Muscle of back (tissue), 13 donors: ENCODE measurements at places on chromosomes 6 and 20. TPM values are rescaled to one million over a fixed set of nuclear protein-coding genes. Genes with fewer than 3 reads are reported as not detected.

GRCh38 chr6:165863801-165864200 is 200.8 kb upstream of the PDE10A start:
- no peak for DNase-seq

DNA sequence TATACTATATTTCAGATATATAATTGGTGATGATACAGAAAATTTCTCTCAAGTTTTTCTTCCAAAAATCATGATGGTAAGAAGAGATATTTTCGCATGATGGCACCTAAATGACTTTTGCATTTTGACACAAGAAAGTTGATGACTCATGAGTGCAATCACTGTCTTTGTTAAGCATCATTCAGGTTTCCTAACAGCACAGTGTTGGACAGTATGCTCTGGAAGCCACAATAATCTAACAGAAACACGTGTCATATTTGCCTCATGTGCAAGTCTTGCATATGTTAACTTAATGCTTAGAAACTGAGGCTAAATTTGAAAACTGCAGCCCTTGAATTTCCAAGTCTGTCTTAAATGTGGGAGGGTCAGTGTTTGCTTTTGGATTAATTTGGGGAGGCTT is 533.5 kb downstream of the LMBRD1 start:
- no peak for DNase-seq

DNA sequence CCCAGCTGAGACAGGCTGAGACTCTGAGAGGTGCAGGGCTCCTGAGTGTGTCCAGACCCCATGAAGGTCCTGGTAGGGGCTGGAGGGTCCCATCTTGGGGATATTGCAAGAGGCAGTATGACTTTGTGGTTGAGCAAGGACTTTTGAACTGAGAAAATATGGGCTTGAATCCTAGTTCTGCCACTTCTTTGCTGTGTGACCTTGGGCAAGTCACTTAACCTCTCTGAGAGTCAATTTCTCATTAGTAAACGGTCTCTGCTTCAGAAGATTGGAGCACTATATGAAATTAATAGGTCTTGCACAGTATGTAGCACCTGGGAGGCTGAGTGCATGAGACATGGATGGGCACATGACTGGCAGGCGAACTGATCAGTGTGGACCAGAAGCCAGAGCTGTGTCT is 42.7 kb downstream of the TFEB start:
- no peak for DNase-seq

GRCh38 chr20:46050444-46050843 is 21.4 kb downstream of the SLC12A5 start:
- DNase-seq, result no peak

DNA sequence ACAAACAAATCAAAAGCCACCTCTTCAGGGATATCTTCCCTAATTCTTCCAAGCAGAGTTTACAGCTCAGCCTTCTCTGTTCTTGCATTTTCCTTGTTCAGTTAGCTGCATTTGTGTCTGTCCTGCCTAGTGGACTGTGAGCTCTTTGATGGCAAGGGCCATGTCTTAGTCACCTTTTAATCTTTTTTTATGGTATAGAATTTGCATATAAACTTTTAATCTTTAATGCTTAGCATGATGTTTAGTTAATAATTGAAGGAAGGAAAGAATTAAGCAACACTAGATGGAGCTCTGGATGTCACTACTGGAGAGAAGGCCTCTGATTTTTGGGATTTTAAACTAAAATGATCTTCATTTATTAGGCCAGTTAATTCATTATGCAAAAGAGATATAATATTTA is 12.1 kb downstream of the PPP2R5D start:
- no peak for DNase-seq

GRCh38 chr6:71349395-71349794 is 60.8 kb downstream of the OGFRL1 start:
- no peak for DNase-seq

DNA sequence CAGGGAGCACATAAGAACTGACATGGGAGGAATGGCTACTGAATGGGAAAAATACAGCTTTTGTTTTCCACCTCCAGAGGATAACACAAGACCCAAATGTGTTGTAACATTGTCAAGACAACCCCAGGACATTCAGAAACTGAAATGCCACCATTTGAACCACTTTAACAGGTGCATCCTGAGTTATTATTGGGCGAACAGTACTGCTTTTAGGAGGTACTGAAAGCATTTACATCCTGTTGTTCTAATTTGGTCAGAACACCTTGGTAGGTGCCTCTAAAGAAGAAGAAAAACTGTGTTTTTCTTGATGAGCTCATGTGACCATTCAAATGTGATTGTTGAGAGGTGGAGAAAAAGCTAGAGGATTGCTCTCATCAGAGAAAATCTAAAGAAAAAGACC is 6.4 kb upstream of the TXNDC5 start:
- DNase-seq, result no peak

- DNase-seq, result peak; percentile 18
These were observed 642 bp downstream of the GZF1 start for GRCh38 chr20:23362392-23363256.

- DNase-seq, result no peak
These were observed 92.4 kb downstream of the COL9A1 start for GRCh38 chr6:70210462-70210861.

The RIPOR2 gene
- polyA plus RNA-seq, result 25.8 TPM

DNA sequence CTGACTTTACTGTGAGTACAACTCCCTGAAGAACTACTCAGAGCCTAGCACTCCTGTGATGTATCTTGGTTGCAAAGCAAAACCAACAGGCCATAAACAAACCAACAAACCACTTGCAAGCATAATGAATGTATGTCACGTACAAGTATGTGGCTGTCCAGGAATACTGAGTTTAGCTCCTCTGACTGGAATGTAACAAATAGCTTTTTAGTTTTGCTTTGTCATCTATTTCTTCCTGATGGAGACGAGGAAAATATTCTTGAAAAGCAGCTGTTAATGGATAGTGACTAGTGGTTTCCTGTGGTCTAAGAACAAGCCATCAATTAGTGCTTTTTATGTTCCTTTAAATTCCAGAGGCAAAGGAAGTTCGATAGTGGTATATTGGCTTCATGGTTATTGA is 101.9 kb upstream of the LY86 start:
- no peak for DNase-seq

DNA sequence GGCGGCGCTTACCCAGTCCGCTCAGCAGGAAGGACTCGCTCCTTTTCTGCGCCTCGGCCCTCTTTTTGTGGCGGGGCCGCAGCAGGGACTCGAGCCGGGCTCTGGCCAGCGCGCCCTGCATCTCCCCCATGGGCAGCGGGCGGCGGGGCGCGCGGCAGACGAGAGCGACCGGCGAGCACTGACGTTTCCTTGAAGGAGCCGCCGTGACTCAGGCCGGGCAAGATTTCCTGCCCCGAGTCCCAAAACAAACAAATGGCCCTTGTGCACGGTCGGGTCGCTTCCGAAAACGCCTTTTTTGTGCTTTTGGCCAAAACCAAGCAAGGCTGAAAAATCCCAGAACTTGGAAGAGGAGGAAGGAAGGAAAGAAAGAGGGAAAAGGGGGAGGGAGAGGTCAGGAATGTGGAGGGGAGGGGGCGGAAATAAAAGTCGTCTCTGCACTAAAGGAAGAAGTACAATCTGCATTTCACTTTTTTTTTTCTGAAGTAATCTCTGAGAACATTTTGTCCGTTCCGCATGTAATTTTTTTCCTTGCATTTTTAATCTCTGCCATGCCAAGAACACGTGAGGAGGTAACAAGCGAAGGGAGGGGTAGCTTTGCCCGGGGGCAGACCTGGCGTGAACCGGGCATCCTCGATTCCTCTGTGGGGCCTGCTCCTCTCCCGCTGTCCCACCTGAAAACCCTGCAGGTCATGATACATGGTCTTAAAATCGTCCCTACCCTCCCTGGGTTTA is 123.3 kb upstream of the SLC2A12 start:
- peak; percentile 90 for DNase-seq

The EYS gene
- polyA plus RNA-seq, result 0.46 TPM

- no peak for DNase-seq
These were observed 344.0 kb upstream of the PLCB4 start for GRCh38 chr20:8724884-8725283.

The RIPPLY2 gene
- not detected for polyA plus RNA-seq

DNA sequence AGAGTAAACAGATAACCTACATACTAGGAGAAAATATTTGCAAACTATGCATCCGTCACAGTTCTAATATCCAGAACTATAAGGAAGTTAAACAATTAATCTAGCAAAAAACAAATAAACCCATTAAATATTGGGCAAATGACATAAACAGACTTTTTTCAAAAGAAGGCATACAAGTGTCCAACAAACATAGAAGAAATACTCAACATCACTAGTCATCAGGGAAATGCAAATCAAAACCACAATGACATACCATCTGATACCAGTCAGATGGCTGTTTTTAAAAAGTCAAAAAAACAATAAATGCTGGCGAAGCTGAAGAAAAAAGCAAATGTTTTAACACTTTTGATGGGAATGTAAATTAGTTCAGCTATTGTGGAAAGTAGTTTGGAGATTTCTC is 1117.7 kb upstream of the MAP3K7 start:
- DNase-seq, result no peak

The IRAK1BP1 gene
- 3.6 TPM for polyA plus RNA-seq

The LINC00237 gene
- 0.60 TPM for polyA plus RNA-seq

DNA sequence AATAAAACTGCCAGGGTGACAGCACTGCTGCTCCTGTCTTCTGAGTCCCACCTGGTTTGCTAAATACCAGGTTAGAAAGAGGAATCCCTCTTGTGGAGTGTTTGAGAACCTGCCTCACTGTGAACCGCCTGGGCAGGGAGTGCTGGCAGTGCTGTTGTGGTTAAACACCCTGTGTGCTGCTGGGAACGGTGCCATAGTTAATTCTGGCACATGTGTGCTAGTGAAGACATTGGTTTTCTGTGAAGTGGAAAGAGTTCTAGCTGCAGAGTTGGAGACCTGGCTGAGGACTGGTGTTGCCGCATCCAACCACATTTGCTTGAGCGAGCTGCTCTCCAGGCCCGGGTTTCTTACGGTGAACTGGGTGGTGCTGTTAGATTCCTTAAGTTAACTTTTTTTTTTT is 72.7 kb downstream of the IGF2R start:
- DNase-seq, result peak; percentile 44

- DNase-seq, result peak; percentile 68
These were observed 18.1 kb downstream of the TUBB2B start for GRCh38 chr6:3209114-3210023.

GRCh38 chr6:154258064-154258757 is 98.4 kb downstream of the IPCEF1 start:
- no peak for DNase-seq

- no peak for DNase-seq
These were observed 24.4 kb downstream of the CNR1 start for GRCh38 chr6:88141561-88142296.

- no peak for DNase-seq
These were observed 190.3 kb downstream of the ANKRD60 start for GRCh38 chr20:58038123-58038654.

DNA sequence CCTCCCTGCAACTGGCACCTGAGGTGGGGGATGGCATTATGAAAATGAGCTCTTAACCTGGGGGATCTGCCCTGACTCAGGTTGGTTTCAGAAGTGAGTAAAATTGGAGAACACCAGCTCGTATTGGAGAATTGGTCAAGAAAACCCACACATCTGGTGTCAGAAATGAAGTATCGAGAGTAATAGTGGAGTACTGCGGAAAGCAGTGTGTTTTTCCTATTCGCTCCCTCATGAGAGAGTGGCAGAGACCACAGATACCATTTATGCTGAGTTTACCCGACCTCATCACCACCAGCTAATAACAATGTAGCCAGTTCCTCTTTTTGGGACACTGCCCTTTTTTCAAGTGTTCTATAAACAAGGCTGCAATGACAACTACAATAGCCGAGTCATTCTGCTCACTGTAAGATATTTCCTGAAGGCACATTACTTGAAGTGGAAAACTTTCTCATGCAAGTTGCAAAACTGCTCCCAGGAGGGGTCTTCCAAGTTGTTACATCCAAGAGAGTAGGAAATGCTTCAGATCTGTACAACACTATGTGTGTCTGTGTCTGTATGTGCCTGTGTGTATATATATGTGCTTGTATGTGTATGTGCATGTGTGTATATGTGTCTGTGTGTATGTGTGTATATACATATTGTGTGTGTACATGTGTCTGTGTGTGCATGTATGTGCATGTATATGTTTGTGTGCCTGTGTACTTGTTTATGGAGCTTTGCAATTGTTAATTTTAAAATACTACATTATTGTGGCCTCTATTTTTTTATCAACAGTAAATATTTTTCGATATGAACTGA is 106.0 kb upstream of the CST7 start:
- peak; percentile 17 for DNase-seq

- DNase-seq, result no peak
These were observed 394.2 kb downstream of the BMP2 start for GRCh38 chr20:7161690-7162089.

The SLA2 gene
- polyA plus RNA-seq, result 0.36 TPM

The CDSN gene
- polyA plus RNA-seq, result not detected

GRCh38 chr20:1528811-1529210 is 28.7 kb downstream of the SIRPD start:
- DNase-seq, result no peak

The UNC5CL gene
- polyA plus RNA-seq, result 3.0 TPM

The SPATS1 gene
- not detected for polyA plus RNA-seq

- DNase-seq, result no peak
These were observed 85.9 kb downstream of the CRYBG1 start for GRCh38 chr6:106446287-106446885.

- DNase-seq, result no peak
These were observed 122.2 kb upstream of the FAM184A start for GRCh38 chr6:119200512-119201175.

GRCh38 chr6:106098383-106099234 is 12.5 kb downstream of the PRDM1 start:
- DNase-seq, result no peak

The MPIG6B gene
- 0.60 TPM for polyA plus RNA-seq

DNA sequence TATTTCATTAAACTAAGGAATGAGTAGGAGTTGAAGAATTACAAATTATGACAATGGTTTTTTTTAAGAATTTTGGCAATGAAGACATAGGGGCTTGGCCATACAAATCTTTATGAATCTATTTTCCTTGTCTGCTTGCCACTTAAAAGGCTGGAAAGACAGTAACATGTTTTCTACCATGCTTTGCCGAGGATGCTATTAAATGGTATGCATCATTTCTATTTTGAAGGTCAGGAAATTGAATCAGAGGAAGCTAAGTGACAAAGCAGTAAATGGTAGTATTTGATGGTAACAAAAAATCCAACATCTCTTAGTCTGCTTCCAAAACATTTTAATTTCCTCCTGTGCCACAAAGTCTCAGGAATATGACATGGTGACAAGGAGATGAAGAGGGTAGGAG is 287.2 kb downstream of the RFPL4B start:
- DNase-seq, result no peak

DNA sequence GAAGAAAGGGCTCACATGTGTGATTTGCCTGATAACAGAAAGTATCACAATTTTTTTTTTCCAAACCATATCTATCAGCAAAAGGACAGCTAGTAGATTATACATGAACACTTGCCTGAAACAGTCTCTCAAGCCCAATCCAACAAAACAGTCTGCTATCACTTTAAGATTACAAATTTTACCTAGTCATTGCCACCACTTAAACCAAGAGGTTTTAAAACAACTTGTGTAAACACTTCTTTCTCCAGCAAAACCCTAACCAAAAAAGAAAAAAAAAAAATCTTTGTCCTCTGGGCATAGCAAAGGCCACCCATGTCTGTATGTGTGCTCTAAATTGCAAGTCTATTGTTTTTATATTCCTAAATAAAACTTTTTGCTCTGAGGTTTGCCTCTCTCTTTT is 1568.4 kb downstream of the GRIK2 start:
- no peak for DNase-seq
